T-cell (primary cell): ENCODE measurements at places on chromosomes 1 and 21. TPM values are rescaled to one million over a fixed set of nuclear protein-coding genes. Genes with fewer than 3 reads are reported as not detected.

The GOLPH3L gene
- 21.5 TPM for total RNA-seq

The HPCAL4 gene
- total RNA-seq = 28.5 TPM

DNA sequence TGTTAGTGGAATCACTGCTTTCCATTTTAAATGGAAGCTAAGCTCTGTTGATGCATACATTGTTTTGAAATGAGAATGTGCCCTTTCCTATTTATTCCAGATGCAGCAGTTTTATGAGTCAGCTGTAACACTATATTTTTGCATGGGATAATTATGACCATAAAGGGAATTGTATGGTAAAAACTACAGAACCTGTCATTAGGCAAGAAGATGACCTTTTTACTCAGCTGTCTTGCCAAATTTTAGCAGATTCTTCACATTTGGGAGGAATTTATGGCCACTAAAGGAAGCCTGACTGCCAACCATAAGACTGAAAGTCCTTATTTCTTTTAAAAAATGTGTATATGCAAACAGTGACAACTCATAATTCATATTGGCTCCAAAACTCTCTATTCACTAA, 356.3 kb upstream of the PRMT6 start:
- DNase-seq = no peak
- H3K27me3 ChIP-seq = no peaks in the 10 kb centered on the region
- no peak overlapping the region for H3K4me3 ChIP-seq
- no peaks in the 10 kb centered on the region for H3K4me1 ChIP-seq
- H3K27ac ChIP-seq = no peak overlapping the region

The HAO2 gene
- not detected for total RNA-seq

The NDUFS5 gene
- total RNA-seq = 101 TPM

DNA sequence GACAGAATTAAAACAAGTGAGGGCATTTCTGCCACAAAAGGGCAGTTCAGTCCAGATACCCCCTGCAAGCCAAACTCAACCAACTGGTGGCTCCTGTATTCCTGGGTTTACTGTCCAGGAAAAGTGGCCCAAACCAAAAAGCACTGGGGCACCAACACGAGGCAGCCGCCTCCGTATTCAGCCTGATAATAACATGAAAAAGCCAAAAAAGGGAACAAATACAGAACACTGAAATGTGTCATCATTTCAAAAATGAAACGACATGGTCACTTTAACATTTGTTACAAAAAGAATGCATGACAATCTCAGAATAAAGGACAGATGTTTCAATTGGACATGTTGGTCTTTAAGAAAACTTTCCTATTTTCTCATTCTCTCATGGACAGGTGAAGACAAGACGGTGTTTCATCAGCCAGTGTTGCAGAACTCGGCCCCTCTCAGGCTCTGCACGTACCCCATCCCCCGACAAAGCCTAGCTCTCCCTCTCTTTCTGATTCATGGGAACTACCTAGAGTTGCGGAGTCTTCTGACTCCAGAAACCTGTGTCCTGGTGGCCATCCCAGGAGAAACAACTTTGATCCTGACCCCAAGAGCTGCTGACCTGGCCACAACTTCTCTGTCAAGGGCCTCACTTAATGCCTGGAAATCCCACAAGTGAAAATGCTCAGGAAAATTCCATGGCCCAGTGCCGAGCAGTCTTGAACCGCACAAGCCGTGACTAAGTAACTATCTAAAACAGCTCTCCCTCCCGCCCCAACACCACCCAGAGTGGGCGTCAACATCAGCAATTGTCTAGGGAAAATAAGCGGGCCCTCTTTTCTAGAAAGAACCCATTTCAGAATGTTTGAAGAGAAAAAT, 27.1 kb downstream of the ZBTB17 start:
- no peak overlapping the region for H3K4me3 ChIP-seq
- peak overlapping the region; percentile 94 for H3K27ac ChIP-seq
- no peaks in the 10 kb centered on the region for H3K27me3 ChIP-seq

DNA sequence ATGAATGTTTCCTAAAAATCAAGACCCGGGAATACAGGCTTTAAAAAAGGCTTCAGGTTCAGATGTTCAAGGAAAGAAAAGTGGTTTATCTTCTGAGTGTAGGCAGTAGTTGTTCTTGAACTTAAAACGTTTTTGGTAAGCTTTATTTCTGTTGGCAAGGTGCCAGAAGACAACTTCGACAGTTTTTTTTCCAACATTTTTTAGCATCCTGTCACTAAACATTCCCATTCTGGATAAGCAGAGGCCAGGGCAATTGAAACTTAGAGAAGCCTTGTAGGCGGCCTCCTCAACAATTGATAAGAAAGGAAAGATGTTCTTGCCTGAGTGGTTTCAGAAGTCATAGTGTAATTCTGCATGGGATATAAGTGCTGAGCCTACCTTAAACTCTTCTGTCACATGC, 66.7 kb downstream of the PATJ start:
- peaks cover 11% of the 10 kb centered on the region for H3K36me3 ChIP-seq
- DNase-seq = no peak
- H3K4me1 ChIP-seq = no peaks in the 10 kb centered on the region
- H3K27me3 ChIP-seq = no peaks in the 10 kb centered on the region
- H3K4me3 ChIP-seq = no peak overlapping the region

The VWA5B1 gene
- 0.14 TPM for total RNA-seq

The CLDN8 gene
- not detected for total RNA-seq

GRCh38 chr1:216523449-216524190, 100.4 kb upstream of the USH2A start:
- no peaks in the 10 kb centered on the region for H3K36me3 ChIP-seq
- H3K27me3 ChIP-seq = no peaks in the 10 kb centered on the region
- no peaks in the 10 kb centered on the region for H3K4me1 ChIP-seq
- H3K27ac ChIP-seq = no peak overlapping the region
- no peak for DNase-seq

- no peak overlapping the region for H3K4me3 ChIP-seq
- H3K27me3 ChIP-seq = no peaks in the 10 kb centered on the region
- H3K27ac ChIP-seq = peak overlapping the region; percentile 18
These were observed 4.2 kb downstream of the COX20 start for GRCh38 chr1:244839656-244840055.

The TNFSF4 gene
- total RNA-seq = 1.2 TPM

The LINGO4 gene
- 0.25 TPM for total RNA-seq

The INAVA gene
- 0.09 TPM for total RNA-seq
